ENCODE measurements at places on chromosomes 1 and 21. TPM values are rescaled to one million over a fixed set of nuclear protein-coding genes. Genes with fewer than 3 reads are reported as not detected.

The SGIP1 gene
- 4.3 TPM for total RNA-seq

DNA sequence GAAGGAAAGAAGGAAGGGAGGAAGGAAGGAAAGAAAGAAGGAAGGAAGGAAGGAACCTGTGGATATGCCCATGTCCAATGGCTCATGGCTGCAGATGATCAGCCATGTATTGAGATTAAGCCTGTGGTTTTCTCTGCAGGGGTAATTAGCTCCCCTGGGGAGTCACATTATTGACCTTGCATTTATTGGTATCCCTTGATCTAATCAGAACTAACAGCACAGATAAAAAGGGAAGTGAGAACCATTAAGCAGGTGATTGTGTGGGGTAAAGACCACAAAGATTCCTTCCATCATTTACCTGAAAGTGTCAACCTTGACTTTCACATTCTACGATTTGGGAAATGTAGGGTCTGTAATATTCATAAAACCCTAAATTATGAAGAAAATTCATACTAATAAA is 390.7 kb downstream of the BRINP2 start:
- DNase-seq: no peak

DNA sequence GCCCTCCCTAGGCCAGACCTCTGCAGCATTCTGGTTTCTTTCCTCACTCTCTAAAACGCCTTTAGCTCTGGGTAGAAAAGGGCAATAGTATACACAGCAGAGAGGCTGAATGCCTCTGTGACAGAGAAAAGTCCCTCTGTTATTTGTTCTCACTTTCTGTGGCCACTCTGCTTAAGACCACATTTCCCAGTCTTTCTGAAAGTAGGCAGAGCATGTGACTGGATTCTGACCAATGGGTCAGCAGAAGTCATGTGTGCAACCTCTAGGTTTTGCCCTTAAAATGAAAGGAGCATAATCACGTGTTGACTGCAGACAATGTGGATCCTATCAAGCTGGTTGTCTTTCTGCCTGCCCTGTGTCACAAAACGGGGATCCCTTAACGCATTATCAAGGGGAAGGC is 79.7 kb upstream of the MARK1 start:
- no peak for DNase-seq

The KCNE2 gene
- total RNA-seq: not detected

GRCh38 chr1:223707256-223708000 is 4.9 kb upstream of the CAPN2 start:
- peak; percentile 99 for DNase-seq

The LRRC41 gene
- 106 TPM for total RNA-seq

Measured in LHCN-M2 (cell line).